ENCODE measurements at places on chromosomes 5 and 9.

- no peak for ATAC-seq
Measured at GRCh38 chr5:152107220-152107619, 182.6 kb upstream of the GLRA1 start.

GRCh38 chr9:224582-225520, 10.2 kb downstream of the DOCK8 start:
- peak; percentile 82 for ATAC-seq

GRCh38 chr5:179766021-179766725, 27.6 kb upstream of the LTC4S start:
- ATAC-seq: no peak

- ATAC-seq: no peak
Measured at GRCh38 chr9:30519166-30519565, 1865.3 kb upstream of the ACO1 start.

DNA sequence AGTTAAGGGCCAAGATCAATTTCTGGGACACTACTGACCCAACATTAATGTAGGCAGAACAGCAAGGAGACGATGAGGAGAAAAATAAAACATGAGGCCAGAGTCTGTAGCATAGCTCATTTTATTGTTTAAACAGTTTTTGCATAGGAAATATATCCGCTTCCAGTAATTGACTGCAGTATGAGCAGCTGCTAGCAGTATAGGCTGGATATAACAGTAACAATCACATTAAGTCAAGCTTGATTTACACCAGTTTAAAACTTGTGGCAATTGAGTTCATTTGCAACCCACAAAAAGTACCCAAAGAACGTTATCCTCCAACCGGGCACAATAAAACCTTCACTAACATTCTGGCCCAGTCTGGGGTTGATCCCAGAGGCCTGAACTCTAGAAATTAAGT, 232.2 kb downstream of the NFIB start:
- no peak for ATAC-seq

DNA sequence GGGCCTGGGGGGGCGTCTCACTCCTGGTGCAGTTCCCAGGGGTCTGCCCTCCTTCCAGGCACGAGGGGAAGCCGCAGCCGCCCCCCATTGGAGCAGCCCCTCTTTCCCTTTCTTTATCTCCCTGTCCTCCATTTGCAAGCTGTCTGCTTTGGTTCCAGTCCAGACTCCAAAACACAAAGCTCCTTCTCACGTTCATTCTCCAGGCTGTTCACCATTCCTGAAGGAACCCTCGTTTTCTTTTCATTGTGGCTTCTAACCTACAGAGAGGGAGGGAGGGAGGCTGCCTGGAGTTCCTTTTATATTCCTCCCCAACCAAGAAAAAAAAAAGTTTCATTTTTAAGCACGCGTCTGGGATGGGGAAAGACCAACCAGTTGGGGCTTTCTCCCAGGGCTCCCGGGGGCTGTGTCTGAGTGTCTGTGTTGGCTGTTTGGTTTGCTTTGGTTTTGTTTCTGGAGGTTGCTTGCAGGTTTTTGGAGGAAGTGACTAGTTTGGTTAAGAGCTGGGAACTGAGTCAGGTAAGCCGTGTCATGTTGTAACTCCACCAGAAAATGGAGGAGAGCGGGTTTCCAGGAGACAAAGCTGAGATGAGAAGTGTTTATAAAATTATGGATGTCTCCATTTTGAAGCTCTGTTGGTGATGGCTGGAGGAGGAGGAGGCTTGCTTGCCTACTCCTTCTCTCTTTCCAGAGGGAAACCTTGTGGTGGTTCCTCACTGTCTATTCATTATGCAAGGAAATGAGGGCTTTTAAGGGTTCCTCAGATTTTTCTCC, 1.6 kb downstream of the ZNF462 start:
- no peak for ATAC-seq

- no peak for ATAC-seq
Measured at GRCh38 chr5:10707198-10708142, 53.6 kb downstream of the DAP start.

GRCh38 chr9:3525836-3526164, at the start of gene RFX3:
TSS of gene RFX3 (minus strand) at chr9:3526001. CDS start at chr9:3395588, 130,413 bp downstream.
- ATAC-seq: peak; percentile 88

- no peak for ATAC-seq
Measured at GRCh38 chr9:69923972-69924371, 103.4 kb downstream of the CFAP95 start.

DNA sequence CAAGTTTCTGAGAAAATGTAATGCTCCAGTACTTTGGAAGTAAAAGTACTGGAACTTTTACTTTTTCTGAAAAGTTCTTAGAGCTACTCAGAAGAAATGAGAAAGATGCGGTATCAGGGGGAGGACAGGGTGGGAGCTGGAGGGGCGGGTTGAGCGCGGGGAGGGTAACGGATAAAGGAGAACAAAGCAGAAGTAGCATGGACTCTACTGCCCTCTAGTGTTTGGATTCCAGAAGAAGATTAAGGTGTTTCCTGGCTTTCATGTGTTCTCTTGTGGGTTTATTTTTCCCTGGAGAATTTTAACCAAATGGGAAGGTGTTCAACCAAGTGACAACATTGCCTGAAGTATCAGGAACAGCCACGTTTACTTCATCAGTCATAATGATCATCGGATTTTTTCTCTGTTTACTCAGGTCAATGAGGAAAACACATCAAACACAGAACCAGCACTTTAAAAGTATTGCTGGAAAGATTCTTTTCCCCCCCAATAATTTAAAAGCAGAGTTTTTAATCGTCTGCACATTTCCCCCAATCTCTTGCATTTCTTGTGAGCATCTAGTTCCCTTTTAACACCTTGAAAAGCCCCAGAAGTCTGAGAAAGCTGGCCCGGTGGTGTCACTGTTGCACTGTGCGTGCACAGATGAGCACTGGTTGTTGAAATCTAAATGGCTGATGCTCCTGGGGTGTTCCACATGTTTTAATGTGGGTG, 190.6 kb downstream of the MPDZ start:
- no peak for ATAC-seq

DNA sequence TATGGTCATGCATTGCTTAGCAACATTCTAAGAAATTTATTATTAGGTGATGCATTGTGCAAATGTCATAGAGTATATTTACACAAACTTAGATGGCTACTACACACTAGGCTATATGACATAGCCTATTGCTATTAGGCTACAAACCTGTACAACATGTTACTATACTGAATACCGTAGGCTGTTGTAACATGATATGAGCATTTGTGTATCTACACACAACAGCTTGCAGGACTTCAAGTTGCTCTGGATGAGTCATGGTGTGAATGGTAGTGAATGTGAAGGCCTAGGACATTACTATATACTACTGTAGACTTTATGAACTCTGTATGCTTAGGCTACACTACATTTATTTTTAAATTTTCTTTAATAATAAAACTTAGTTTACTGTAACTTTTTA, 107.2 kb upstream of the MAMDC2 start:
- no peak for ATAC-seq

Data from stimulated activated memory B cell treated with anti-CD40 and anti-IgM and Interleukin-4, amounts not matched to agents 10 μg/mL and 1 μg/mL and 100 μg/mL, for 72 hours (primary cell).